Activated naive CD8-positive, alpha-beta T cell treated with anti-CD3 and anti-CD28 coated beads for 36 hours (primary cell): ENCODE measurements at places on chromosomes 16 and 17. TPM values are rescaled to one million over a fixed set of nuclear protein-coding genes. Genes with fewer than 3 reads are reported as not detected.

DNA sequence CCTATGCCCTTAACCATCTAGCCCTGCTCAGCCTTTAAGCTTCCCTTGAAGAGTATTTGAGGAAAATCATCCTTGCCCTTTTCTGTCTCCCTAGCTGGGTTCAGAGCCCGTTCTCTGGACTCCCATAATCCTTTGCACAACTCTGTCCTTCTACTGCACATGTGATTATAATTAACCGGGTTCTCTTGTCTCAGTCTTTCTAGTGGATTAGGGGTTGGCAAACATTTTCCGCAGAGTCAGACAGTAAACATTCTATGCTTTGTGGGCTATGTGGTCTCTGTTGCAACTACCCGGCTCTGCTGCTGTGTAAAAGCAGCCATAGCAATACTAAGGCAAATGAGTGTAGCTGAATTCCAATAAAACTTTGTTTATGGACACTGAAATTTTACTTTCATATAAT lies 80.0 kb downstream of the CDRT15 start:
- no peak overlapping the region for H3K27ac ChIP-seq
- H3K4me3 ChIP-seq: no peak overlapping the region
- peaks cover 32% of the 10 kb centered on the region for H3K36me3 ChIP-seq
- peaks cover 19% of the 10 kb centered on the region for H3K4me1 ChIP-seq
- H3K27me3 ChIP-seq: no peaks in the 10 kb centered on the region

GRCh38 chr16:17246268-17246885 lies 224.4 kb downstream of the XYLT1 start:
- peaks cover 15% of the 10 kb centered on the region for H3K4me1 ChIP-seq
- no peaks in the 10 kb centered on the region for H3K27me3 ChIP-seq
- H3K36me3 ChIP-seq: peaks cover 5% of the 10 kb centered on the region
- no peak overlapping the region for H3K27ac ChIP-seq
- H3K4me3 ChIP-seq: no peak overlapping the region

MYH2 gene
- not detected for total RNA-seq

KRT10 gene
- total RNA-seq: 48.6 TPM
